Nucleus accumbens (tissue), 56 donors: ENCODE measurements at places on chromosomes 12 and 14.

DNA sequence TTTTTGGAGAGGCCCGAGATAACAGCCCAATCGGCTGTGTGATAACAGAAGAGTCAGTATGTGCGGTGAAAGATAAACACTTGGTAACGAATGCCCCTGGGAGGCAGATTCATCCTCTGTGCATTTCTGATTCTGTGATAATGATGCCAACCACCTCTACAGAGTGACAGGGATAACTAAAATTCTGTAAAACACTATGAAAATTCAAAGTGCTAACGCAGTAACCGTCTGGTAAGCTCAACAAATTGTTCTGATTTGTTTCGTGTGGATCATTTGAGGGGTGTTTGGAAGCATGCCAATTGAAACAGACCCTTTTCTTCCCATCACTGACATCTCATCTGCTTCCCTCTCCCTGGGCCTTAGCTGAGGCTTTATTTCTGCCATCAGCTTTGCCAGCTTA lies 76.3 kb downstream of the ESR2 start:
- DNase-seq = no peak

DNA sequence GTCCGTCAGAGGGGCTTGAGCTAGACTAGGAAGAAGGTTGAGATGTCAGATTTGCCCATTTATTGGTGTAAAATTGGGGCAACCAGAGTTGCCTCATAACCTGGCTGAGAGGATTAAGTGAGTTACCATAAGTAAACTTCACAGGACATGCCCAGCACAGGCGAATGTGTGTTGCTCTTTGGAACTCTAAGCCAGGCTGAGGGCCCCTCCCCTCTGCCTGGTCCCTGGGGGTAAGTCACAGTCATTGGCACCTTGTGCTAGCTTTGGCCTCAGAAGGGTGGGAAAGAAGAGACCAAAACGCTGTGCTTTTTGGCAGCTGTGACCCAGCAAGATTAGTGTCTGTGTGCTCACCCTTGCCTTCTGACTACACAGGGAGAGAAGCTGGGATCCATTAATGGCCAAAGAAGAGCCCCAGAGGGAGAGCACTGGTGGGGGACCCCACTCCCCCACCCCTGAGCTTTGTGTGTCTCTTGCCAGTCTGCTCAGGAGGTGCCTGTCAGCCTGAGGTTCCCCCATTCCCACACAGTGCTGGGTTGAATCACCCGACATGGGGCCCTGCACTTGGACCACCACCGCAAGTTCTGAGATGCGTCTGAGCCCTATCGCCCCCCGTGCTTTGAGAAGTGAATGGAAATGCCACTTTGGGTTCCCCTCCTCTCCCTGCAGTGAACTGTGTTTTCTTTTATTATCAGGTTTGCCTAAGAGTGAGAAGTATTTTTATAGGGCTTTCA lies 74.1 kb downstream of the CACNA1C start:
- no peak for DNase-seq

- no peak for DNase-seq
Measured at GRCh38 chr12:60052483-60052882, 456.7 kb downstream of the SLC16A7 start.

- DNase-seq = no peak
Measured at GRCh38 chr14:58641509-58641908, 3.7 kb downstream of the DACT1 start.
